NCI-H774 (cell line): ENCODE measurements at places on chromosomes 2 and 18.

DNA sequence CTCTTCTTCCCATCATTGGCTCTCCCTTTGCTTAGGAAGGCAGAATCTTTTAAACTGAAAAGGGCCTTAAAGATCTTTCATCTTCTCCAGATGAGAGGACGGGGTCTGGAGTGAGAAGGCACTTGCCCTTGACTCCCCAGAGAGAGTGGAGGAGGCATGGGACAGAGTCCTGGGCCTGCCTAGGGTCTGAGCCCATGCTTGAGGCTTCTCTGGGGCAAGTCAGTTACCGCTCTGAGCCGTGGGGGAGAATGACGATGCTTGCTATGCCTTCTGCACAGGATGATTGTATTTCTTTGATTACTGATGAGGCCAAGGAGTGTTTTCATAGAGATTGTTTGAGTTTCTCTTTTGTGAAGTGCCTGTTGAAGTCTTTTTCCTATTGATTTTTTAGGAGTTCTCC is 921 bp downstream of the PLB1 start:
- DNase-seq, result no peak

DNA sequence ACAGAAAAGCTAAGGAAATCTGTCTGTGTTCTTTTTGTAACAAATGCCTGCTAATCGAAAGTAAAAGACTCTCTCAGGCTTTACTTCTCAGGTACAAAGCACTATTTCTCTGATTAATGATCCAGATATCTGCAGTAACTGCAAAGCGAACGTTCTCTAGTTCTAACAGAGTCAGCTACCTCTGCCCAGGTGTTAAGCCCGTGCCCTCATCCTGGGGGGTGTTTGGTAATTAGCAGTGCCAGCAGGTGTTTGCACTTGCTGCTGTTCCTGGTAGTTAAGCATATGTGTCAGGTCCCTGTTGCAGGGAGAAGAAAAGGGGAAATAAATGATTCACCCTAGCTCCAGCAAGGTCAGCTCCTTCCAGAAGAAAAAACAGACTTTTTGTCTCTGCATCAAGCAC is 58.8 kb upstream of the CRIM1 start:
- DNase-seq, result peak; percentile 31

DNA sequence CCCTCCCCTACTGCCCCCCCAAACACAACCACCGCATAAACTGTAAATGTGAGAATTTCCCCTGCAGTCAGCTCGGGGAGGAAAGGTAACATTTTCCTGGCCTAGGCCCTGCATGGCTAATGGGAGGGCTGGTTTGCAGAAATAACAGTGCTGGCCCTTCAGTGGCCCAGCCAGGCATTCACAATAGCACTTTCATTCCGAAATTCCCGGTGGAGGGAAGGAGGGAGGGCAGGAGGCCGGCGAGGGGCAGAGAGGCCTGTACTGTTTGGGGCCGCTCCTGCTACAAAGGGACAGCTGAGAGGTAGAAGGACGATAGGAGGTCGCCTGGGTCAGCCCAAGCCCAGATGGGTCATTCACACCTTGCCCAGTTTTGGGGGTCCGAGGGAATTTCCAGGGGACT is 11.3 kb downstream of the CYP26B1 start:
- DNase-seq, result no peak

- peak; percentile 27 for DNase-seq
Measured at GRCh38 chr2:25309402-25309801, 32.3 kb downstream of the DNMT3A start.

GRCh38 chr2:196798980-196799379 is 503 bp downstream of the GTF3C3 start:
- no peak for DNase-seq

DNA sequence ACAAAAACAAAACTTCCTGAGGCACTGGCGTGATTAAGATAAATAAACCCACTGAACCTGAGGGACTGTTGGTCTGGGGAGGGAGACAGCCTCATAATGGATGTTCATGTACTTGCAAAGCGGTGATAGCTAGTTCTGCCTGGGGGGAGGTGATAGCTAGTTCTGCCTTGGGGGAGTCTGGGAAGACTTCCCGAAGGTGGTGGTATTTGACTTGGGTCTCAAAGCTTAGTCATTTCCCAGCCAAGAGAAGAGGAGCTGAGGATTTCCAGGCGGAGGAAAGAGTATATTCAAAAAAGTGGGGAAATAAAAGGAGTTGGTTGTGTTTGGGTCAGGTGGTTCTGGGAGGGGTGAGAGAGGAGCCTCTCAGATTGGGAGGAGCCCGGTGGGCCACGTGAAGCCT is 24.7 kb downstream of the DGKD start:
- DNase-seq, result no peak

DNA sequence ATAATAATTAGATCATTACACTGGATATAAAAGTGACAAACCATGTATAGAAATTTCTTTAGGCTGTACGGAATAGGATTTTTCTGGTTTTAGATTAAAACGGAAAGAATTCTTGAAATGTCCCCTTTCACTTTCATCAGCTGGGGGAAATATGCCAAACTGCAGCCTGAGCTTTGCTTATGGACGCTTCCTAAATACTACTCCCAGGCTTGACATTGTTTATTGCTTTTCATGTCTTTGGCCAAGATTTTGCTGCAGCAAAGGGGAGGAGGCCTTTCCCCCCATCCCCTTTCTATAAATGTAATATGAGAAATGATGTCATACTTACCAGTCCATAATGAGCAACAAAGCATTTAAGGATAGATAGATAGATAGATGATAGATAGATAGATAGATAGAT is 158.4 kb downstream of the MAP2 start:
- DNase-seq, result no peak

- no peak for DNase-seq
Measured at GRCh38 chr2:183166210-183166609, 42.0 kb downstream of the NUP35 start.

- no peak for DNase-seq
Measured at GRCh38 chr2:15665067-15665942, 73.6 kb downstream of the DDX1 start.

DNA sequence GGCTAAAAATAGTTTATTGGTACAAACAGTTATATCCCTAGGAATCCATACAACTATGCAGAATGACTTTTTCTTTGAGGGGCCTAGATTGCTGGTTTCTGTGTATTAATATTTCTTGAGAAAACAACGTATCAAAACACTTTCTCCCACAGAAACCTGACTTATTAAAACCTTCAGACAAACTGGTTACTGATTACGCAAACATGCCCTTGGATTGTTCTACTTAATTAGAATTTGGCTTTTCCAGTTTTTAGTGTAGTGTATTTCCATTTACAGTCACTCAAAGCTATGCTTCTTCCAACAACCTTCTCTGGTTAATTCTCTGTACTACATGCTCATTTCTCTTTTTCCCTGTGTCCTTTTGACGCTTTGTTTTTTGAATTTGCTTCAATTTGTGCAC is 20.0 kb downstream of the VAPA start:
- DNase-seq, result no peak
